Cardiac fibroblast (primary cell): ENCODE measurements at places on chromosomes 2 and 18.
A peak's percentile ranks its signal among the peaks of the same experiment; 100 is the strongest.

- DNase-seq = no peak
Observed at GRCh38 chr2:15200581-15200980, 360.6 kb downstream of the NBAS start.

DNA sequence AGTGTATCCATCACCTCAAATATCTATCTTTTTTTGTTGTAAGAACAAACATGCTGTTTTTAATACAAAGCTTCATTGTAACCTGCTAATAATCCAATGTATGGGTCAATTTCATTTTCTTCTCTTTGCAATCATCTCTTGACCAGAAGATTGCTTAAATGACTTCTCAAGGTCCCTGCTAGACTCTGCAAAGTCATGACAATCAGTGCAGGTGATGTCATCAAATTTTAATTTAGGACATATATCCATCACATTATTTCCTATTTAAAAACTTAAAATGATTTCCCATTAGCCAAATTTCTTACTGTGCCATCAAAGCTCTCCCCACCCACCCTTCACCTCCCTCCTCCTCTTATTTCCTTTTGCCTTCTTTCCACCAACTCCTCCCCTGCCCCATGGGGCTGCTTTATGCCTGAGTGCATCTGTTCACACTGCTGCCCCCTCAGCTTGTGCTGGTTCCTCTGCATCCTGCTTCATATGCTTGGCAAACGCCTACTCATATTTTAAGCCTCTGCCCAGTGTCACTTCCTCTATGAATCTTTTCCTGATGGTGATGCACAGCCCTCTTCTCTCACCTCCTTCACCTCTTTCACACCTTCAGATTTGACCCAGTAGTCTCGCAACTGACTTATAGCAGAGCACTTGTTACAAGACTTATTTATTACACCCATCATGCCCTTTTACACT lies 20.3 kb downstream of the PLEK start:
- no peak for DNase-seq

DNA sequence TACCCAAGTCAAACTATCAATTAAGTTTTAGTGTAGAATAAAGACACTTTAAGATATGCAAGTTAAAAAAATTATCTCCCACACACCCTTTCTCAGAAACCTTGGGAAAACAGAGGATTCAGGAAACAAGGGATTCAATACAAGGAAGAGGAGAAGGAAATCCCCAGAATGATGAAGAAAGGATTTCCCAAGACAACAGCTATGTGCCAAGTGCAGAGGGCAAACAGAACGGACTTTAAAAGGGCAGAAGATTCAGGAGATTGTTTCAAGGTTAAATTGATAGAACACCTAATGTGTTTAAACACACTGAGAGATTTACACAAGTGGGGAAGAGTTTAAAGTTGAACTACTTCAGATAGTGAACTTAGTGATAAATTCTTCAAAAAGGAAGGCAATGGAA lies 71.5 kb upstream of the EPAS1 start:
- DNase-seq = no peak

DNA sequence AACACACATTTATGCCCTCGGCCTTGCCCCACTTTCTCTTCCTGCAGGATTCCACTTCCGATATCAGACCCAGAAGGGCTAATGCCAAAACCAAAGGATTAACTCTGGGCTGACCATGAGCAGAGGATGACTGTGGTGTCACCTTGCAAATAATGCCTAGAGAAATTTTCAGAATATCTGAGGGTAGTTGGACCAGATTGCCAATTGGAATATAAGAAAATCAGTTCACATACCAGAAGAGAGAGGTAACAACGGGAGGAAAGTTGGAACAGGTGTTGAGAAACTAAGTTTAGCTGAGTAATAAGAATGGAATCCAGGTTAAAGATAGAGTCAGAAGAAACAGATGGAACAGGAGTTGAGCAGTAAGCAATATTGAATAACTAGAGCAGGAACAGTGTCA lies 232.7 kb upstream of the UBE2E3 start:
- no peak for DNase-seq

- DNase-seq = peak; percentile 38
Observed at GRCh38 chr2:73053316-73054114, 18.0 kb downstream of the SFXN5 start.

GRCh38 chr18:46253498-46253897 lies 149.3 kb downstream of the HAUS1 start:
- peak; percentile 57 for DNase-seq

GRCh38 chr2:1925516-1925915 lies 181.2 kb upstream of the PXDN start:
- no peak for DNase-seq

DNA sequence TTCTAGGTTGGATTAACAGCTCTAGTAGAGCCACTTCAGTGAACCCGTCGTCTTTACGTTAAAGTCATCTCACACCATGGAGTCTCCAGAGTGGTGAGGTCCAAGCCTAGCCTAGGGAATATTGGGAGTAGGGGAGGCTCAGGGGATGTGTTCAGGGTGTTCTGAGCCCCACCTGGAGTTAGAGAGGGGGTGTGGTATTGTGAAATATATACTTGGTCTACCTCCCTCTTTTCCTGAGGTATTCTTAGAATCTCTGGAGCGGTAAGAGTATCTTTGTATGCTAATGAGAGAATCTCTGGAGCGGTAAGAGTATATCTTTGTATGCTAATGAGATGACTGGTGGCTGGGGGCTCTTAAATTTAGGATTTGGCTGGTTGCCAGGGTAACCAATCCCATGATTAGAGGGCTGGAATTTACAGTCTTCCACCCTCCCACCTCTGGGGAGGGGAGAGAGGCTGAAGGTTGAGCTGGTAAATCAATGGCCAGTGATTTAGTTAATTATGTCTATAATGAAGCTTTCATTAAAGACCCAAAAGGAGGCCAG lies 69.5 kb downstream of the INPP4A start:
- DNase-seq = no peak

GRCh38 chr2:152415231-152415642 lies 80.3 kb downstream of the FMNL2 start:
- peak; percentile 72 for DNase-seq

GRCh38 chr18:52334896-52335295 lies 5.1 kb upstream of the DCC start:
- DNase-seq = no peak

- DNase-seq = no peak
Observed at GRCh38 chr2:133654949-133655348, 86.7 kb upstream of the NCKAP5 start.

GRCh38 chr2:227414846-227415245 lies 27.1 kb upstream of the SCYGR1 start:
- DNase-seq = peak; percentile 83

DNA sequence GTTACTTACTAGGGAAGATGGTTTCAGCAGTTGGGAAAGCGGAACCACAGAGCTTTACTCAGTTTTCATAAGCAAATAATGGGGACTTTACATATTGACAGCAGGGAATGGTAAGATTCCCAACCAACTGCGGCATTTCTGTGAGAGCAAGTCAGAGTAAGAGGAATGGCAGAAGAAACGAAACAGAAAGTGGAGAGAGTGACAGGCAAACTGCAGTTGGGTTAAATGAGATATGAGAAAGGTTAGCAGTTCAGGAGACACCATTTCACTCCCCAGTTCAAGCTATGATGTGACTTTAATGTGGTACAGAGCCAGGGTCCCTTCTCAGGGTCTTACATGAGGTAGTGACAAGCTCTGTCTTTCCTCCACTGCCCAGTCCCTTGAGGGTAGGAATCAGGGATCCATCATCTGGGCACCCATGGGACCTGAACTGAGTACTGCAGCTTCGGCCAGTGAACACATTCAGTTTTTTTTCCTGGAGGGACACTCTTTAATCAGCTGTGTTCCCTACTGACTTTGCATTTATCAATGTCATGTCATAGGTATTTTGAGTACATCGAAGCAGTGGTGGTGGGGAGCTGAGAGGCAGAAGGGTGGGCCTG lies 33.0 kb upstream of the GREB1 start:
- no peak for DNase-seq

GRCh38 chr2:173692068-173692467 lies 273.1 kb downstream of the SP3 start:
- DNase-seq = no peak

- no peak for DNase-seq
Observed at GRCh38 chr2:72947952-72948830, 30.9 kb downstream of the EMX1 start.

- no peak for DNase-seq
Observed at GRCh38 chr2:96737831-96738230, 2.0 kb downstream of the LMAN2L start.
